ENCODE measurements at places on chromosomes 3 and 15. TPM values are rescaled to one million over a fixed set of nuclear protein-coding genes. Genes with fewer than 3 reads are reported as not detected.

DNA sequence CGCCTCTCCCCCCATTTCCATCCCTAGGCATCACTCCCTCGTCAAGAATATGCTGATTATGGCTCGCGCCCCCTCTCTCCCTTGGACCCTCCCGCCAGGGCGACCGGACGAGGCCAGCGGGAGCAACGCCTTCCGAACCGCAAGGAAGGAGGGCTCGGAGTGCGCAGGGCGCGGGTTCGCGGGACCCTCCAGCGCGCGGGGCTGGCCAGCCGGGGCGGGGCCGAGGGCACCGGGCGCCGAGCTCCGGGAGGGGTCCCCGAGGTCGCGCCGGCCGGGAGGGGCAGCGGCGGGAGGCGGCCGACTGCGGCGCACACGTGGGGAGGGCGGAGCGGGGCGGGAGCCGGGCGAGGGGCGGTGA lies 483 bp downstream of the EHD4 start:
- DNase-seq = peak; percentile 39

DNA sequence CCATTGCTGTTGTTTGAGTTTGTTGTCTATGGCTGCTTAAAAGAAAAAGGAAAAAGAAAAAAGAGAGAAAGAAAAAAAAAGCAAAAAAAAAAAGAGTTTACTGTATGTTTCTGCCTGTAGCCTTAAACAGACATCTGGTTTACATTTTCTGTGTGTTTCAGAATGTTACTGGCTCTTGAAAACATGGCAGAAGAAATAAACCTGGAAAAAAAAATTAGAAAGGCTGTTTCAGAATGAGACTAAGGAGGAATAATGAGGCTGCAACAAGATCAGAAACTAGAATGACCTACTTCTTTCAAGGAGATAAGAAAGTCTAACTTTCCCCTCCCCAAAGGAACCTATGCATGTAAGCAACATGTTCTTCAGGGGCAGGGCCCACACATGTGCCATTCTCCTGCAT lies 292.1 kb downstream of the DIPK2A start:
- no peak for DNase-seq

GRCh38 chr15:67849538-67849937 lies 9.7 kb upstream of the RNU6-1 start:
- DNase-seq = no peak

CDHR4 gene
- total RNA-seq = not detected

CD96 gene
- not detected for total RNA-seq

Data from frontal cortex (tissue), 4 donors.